ENCODE measurements at places on chromosomes 5 and 9.

GRCh38 chr5:154394307-154394706, 51.5 kb upstream of the SAP30L start:
- DNase-seq, result no peak

- no peak for DNase-seq
These were observed 270.5 kb downstream of the SMARCA2 start for GRCh38 chr9:2285416-2286332.

GRCh38 chr9:124593651-124594058, 86.5 kb upstream of the NR5A1 start:
- DNase-seq, result no peak

- peak; percentile 58 for DNase-seq
These were observed 265.4 kb downstream of the RASEF start for GRCh38 chr9:82797534-82797933.

DNA sequence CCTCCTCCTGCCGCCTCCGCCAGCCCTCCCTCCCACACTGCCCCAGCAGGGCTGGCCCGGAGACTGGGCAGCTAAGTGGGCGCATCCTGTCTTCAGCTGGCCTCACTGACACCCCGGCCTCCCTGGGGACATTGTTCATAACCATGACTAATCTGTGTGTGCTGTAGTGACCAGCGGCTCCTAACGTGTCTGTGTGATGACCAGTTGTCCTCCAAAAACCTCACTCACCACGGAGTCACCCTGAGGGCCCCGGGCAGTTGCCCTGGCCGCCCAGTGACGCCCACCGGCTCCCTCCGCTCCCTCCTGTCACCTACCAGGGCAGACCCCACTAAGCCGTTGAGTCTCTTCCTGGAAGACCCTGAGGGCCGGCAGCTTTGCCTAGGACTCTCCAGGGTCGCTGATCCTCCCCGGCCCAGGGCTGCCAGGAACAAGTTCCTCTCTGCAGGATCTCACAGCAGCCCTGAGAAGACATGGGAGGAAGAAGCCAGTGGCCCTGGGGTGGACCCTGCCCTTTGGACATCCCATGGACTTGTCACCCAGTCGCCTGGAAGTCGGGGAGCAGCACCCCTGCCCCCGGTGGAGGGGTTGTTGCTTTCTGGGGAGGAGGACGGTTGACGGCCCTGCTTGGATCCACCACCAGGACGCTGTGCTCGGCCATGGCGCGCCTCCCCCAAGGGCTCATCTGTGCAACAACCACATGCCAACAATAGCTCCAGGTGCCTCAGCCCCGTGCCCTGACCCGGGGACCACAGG, 110.2 kb upstream of the LMX1B start:
- no peak for DNase-seq

DNA sequence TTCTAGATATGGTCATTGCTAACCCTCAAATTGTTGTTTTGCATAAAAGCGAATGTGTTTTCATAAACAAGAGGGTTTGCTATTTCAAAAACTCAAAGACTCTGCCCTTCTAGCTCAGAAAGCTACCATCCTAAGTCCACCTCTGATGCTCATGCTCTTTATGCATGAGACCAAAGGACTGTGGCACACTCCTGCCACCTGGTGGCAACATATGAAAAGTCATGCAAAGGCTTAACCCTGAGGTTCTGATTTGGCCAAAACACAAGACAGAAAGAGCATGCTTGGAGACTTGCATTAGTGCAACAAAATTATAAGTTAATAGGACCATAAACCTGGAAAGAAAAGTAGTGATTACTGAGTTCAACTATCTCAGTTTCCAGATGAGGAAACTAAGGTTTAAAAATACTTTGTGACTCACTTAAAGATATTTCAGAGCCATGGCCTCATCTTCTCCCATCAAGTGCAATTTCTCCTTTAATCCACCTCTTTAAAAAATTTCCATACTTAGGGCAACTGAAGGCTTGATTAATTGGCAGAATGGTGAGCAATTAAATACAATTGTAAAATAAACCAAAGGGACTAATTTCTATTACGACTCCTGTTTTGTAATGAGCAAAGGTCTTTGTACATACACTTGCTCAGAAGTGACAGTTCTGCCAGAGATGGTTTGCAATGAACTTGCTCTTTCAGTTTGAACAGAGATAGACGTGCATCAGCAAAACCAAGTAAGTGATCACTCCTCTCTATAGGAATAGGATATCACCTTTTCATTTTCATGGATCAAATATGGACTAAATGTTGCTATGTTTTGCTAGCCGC, 110.7 kb upstream of the RAD23B start:
- peak; percentile 64 for DNase-seq

GRCh38 chr9:33466565-33467495, 6.9 kb downstream of the NOL6 start:
- peak; percentile 23 for DNase-seq

- DNase-seq, result no peak
These were observed 3.1 kb downstream of the RNF38 start for GRCh38 chr9:36396985-36397384.

- DNase-seq, result no peak
These were observed 312.5 kb downstream of the ACTL7B start for GRCh38 chr9:108543251-108543778.

Data from NCI-H1694 (cell line).